IPS-NIHi11 (cell line): ENCODE measurements at places on chromosomes 3 and 15.

GRCh38 chr3:144104679-144105078 lies 133.1 kb downstream of the DIPK2A start:
- no peak for DNase-seq

- DNase-seq = no peak
Observed at GRCh38 chr3:9399337-9399703, 1.9 kb downstream of the SETD5 start.

GRCh38 chr3:99400352-99400751 lies 238.0 kb upstream of the COL8A1 start:
- DNase-seq = no peak

- no peak for DNase-seq
Observed at GRCh38 chr3:186172353-186172752, 63.5 kb upstream of the ETV5 start.

- no peak for DNase-seq
Observed at GRCh38 chr3:42698216-42698910, 4.2 kb downstream of the HHATL start.

DNA sequence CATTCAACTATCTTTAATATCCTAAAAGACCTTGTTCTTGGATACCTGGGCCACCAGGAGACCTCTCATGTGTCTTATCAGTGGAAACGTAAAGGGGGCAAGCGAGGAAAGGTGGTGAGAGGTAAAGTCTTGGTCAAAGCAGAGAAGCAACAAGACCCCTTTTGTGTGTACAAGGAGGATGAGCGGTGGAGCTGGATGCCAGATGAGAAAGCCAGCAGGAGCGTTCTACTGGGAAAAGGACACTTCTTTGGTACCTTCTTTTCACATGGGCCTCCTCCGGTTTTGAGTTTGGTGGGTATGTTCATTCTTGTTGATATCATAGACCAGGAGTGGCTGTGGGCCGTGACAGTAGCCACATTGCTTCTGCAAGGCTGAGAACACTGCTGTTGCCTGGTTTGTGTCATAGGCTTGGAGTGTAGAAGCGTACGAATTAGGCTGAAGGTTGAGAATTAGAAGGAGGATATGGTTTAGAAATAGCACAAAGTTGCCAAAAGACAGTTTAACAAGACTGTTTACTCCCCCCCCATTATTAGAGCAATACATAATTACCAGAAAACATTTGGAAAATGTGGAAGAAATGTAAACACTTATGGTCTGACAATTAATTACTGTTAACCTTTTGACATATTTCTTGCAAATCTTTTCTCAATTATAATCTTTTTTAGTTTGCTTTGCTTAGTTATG lies 46.8 kb upstream of the VILL start:
- DNase-seq = no peak

DNA sequence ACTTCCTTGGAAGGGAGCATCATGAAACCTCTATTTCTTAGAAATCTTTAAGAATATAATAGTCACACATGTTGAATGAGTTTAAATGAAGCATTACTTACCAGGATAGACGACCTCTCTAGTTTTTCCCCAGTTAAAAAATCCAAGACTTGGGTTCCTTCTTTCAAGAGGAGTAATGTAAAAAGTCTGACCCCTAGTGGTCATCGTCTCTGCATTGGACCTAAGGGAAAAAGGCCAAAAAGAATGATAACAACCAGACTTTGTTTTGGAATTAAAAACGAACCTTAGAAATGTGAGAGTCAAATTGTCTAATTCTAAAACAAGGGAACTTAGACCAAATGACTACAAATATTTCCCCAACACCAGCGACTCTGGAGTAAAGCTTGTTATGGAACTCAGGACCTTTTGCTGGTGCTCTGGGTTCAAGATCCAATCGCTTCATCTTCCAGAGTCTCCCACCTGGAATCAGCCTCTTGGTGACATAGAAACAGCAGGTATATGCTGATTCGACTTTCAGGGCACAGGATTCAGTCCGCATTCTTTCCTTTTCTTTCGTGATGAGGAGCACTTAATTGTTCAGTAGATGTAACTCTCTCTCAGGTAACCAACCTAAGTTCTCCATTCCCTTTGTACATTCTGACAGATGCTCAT lies 214.8 kb upstream of the TPRG1 start:
- DNase-seq = peak; percentile 54

- DNase-seq = no peak
Observed at GRCh38 chr3:126364130-126364695, 7.0 kb upstream of the KLF15 start.

- DNase-seq = no peak
Observed at GRCh38 chr3:150385296-150386242, 22.5 kb upstream of the TSC22D2 start.

GRCh38 chr15:40358471-40359353 lies 693 bp downstream of the DISP2 start:
- no peak for DNase-seq

- peak; percentile 25 for DNase-seq
Observed at GRCh38 chr15:52745326-52746161, 44.6 kb downstream of the ONECUT1 start.

DNA sequence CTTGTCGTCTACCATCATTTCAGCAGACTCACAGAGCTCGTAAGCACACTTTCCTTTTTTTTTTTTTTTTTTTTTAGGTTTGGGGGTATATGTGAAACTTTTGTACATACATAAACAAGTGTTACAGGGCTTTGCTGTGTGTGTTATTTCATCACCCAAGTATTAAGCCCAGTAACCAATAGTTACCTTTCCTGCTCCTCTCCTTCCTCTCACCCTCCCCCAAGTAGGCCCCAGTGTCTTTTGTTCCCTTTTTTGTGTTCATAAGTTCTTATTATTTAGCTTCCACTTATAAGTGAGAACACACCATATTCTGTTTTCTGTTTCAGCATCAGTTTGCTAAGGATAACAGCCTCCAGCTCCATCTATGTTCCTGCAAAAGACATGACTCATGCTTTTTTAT lies 746.8 kb downstream of the GRM7 start:
- no peak for DNase-seq

DNA sequence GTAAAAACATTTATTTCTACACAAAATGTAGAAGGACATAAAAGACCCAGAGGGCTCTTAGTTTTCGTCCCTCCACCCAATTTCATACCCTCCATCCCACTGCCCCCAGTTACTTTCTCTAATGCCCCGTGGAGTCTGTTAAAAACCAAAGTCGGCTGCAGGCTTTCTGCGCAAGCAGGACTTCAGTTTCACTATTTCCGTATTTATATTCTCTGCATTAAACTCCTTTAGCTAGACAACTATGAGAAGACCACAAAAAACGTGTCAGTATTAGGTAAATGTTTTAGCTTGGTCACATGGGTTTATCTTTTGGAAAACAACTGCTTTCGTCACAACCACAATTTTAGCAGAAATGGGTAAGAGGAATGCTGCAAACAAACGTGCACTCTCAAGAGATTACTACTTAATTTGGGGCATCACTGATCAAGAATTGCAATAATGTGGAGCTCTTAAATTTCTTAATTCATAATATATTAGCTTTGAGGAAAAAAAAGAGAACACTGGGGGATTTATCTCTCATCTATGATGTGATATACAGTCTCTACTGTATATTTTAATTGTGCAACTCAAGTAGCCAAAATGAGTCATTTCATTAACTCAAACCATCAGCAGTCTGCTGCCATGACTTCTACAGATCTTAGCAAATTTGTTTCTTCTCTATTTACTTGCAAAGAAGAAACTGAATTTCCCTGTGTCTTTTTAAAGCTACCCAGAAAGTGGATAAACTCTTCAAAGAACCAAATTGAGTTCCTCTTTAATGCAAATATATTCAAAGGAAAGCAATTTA lies 740 bp upstream of the NSMCE3 start:
- no peak for DNase-seq

DNA sequence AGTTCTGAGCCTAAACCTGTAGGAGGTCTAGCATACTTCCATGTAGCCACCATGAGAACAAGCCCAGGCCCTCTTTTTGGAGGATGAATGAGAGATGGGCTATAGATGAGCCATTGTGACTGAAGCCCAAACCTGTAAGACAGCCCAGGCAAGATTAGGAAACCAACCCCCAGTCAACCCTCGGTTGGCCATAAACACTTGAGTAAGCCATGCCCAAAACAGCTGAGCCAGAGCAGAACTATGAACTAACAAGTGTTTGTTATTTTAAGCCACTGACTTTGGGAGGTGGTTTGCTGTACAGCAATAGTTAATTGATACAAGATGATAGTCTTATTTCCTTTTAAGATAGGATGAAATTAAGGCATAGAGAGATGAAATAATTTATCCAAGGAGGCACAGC lies 12.4 kb upstream of the CPNE4 start:
- DNase-seq = no peak

DNA sequence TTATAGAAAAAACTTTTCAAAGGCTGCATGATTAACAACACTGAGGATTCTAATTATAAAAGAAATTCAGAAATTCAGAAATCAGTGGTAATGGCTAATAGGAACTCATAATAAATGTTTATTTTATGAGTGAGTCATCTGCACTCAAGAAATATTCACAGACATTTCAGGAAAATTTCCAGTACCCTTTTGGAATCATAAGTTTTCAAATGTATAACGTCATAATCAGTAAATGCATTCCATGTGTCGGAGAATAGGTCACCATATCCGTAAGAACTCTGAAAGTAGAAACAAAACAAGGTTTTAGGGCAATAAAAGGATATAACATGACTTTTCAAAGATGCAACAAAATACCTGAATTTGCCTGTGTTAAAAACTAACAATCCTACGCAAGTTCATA lies 24.7 kb downstream of the EOGT start:
- DNase-seq = no peak

DNA sequence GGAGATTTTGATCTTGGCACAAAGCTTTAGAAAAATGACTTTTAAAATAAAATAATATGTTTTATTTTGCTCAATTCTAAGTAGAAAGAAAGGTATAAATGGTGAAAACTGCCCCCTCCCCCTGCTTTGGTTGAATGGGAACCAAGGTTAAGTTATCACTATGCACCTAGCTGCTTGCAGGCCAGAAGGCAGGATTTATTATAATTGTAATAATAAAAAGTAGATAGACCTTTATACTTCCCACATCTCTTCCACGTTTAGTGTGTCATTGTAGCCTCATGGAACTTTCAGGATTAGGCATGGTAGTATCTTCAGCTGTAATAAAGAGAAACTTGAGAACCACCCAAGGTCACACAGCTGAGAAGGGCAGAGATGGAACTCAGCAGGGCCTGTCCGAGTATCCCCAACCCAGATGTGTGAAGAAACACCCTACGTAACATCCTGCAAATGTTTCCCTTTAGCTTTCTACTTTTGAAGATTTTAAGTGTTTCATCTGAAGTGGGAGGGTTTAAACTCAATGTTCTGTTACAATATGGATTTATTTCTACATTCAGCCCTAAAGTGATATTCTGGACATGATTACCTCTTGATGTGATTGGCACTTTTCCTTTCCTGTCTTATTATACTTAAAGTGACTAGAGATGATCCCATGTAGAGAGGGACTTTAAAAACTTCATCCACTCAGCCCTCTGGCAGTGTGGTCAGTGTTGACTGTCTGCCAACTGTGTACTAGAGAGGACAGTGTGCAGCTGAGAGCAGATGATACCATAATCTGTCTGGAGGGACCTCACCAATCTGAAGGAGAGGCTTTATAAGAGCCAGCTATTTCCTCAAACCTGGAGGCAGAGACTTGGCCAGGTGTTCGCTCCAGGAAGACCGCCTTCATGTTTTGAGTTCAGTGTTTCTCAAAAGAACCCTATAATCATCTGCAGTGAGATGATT lies 282.5 kb upstream of the TRIM42 start:
- DNase-seq = no peak

GRCh38 chr3:37444696-37445095 lies 270.3 kb upstream of the LRRFIP2 start:
- DNase-seq = no peak

- DNase-seq = no peak
Observed at GRCh38 chr3:166195808-166196207, 358.6 kb upstream of the BCHE start.

DNA sequence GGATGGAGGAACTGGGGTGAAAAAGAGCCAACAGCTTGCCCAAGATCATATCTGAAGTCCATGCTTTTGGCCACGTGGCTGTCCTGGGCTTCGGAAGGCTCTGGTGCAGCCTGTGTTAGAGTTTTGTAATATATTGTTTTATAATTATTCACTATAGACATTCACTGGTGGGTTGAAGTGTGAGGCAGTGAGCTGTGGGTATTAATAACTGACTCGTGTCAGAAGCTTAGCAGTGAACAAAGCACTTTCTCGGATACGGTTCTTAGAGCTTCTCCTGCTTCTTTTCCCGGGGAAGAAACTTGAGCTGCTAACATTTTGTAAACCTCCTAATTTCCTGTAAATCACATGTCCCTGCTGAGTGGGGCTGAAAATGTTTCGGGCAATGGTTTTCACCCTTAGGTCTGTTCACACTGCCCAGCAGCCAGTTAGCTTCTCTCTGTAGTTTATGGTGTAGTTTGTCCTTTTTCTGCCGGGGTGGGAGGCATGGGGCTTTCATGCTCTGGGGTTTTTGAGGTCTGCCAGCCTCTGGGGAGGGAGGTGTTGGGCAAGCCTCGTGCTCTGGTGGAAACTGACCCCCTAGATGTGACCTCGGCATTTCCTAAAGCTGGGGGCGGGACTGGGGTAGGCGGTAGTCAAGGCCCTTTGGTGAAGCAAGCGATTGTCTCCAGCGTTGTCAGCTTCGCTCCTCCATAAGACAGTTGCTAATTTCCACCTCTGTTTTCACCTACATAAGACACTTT lies 1.7 kb downstream of the MRAS start:
- DNase-seq = no peak

- no peak for DNase-seq
Observed at GRCh38 chr3:193915099-193915498, 220.8 kb upstream of the HES1 start.

DNA sequence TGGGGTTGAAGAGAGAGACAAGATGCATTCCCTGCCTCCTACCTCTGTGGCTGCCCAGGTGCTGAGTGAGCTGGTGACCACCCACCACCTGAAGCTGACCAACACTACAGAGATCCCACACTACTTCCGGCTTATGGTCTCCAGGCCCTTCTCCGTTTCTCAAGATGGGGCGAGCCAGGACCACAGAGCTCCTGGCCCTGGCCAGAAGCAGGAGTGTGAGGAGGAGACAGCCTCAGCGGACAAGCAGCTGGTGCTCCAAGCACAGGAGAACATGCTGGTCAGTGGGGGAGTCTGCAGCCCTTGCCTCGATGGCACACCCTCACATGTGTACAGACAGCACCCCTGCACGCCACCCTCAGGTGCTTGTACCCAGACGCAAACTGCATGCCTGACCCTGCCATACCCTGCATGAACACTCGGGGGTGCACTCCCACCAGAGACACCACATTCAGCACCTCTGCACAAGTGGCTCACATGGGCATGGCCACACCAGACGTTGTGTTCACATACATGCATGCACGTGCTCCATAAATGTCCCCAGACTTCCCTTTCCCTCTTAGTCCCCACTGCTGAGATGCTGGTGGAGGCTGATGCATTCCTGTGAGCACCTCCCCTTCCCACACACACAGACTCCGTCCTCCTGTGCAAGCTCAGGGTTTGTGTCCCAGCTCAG lies 19.0 kb downstream of the ACAA1 start:
- DNase-seq = peak; percentile 83

GRCh38 chr3:24843955-24844354 lies 349.3 kb upstream of the THRB start:
- no peak for DNase-seq

GRCh38 chr3:61236556-61236955 lies 14.7 kb downstream of the FHIT start:
- DNase-seq = no peak

- no peak for DNase-seq
Observed at GRCh38 chr15:50879016-50879617, 29.4 kb upstream of the AP4E1 start.
